ENCODE measurements at places on chromosomes 6 and 20.

DNA sequence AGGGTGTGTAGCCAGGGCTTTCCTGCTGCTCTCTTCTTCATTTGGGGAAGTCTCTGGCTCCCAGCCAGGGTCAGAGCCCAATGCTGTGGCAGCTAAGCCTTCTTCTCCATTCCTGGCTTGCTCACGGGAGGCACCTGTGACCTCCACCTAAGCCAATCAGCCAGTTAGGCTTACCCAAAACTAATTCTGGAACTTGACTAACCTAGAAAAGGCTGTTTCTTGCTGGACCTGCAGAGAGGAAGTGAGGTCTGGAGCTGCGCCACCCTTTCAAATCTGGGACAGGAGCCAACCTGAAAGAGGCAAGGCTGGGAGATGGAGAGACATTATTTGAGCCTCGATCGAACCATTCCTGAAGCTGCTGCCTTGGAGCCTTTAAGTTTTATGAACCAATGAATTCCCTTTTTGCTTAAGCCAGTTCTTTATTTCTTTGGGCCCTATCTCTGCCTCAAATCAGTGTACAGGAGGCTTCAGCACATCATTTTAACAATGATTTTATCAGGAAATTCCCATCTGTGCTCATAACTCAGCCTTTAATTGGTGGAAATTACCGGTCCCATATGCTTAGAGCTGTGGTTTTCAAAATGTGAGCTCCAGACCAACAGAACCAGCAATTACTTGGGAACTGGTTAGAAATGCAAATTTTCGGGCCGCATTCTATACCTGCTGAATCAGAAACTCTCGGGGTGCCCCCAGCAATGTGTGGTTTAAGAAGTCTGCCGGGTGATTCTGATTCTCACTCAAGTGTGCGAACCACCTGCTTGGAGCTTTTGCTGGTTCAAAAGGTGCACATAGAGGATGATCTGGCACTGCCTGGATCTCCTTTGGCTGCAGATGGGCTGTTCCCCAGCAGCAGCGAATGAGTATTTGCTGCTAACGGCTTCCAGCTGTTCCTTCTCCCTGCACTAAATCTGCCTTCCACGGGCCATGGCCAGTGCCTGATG, 97.4 kb upstream of the RNF24 start:
- DNase-seq = no peak

DNA sequence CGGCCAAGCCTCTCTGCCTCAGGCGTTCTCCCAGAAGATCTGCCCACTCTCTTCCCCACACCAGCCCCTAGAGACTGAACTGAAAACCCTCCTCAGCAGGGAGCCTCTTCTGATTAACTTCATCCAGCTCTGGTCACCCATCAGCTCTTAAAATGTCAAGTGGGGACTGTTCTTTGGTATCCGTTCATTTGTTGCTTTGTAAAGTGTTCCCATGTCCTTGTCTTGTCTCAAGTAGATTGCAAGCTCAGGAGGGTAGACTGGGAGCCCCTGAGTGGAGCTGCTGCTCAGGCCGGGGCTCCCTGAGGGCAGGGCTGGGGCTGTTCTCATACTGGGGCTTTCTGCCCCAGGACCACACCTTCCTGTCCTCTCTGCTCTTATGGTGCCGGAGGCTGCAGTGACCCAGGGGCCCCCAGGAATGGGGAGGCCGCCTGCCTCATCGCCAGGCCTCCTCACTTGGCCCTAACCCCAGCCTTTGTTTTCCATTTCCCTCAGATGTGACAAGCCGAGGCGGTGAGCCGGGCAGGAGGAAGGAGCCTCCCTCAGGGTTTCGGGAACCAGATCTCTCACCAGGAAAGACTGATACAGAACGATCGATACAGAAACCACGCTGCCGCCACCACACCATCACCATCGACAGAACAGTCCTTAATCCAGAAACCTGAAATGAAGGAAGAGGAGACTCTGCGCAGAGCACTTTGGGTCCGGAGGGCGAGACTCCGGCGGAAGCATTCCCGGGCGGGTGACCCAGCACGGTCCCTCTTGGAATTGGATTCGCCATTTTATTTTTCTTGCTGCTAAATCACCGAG, 14.2 kb downstream of the VEGFA start:
- no peak for DNase-seq

GRCh38 chr6:92469186-92469828, 950.1 kb downstream of the EPHA7 start:
- no peak for DNase-seq

DNA sequence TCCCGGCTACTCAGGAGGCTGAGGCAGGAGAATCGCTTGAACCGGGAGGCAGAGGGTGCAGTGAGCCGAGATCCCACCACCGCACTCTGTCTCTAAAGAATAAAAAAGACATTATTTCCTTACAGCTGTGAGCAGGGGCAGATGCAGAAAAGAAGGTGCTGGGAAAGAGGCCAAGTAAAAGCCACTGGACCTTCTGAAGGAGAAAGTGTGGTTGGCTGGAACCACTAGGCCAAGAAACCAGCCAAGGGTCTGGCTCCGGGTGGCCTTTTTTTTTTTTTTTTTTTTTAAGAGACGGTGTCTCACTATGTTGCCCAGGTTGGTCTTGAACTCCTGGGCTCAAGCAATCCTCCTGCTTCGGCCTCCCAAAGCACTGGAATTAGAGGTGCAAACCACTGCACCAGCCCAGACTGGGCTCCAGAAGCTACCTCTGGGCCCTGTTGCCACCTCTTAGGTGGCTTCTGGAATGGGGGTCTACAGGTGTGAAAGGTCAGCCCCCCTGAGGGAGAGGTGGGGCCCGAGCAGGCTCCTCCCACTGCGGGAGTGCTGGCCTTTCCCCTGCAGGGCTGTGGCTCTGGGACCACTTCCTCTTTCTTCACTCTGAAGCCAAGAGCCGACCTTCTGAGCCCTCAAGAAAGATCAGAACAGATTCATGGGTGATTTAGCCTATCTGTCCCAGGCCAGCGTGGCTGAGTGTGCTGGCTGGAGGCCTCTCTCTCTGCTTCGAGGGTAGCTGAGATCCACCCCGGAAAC, at the start of gene FGD2:
TSS of gene FGD2 (plus strand) at position 595 of the 750 bp plus-strand sequence. CDS start 163 bp downstream, outside the sequence.
- no peak for DNase-seq

DNA sequence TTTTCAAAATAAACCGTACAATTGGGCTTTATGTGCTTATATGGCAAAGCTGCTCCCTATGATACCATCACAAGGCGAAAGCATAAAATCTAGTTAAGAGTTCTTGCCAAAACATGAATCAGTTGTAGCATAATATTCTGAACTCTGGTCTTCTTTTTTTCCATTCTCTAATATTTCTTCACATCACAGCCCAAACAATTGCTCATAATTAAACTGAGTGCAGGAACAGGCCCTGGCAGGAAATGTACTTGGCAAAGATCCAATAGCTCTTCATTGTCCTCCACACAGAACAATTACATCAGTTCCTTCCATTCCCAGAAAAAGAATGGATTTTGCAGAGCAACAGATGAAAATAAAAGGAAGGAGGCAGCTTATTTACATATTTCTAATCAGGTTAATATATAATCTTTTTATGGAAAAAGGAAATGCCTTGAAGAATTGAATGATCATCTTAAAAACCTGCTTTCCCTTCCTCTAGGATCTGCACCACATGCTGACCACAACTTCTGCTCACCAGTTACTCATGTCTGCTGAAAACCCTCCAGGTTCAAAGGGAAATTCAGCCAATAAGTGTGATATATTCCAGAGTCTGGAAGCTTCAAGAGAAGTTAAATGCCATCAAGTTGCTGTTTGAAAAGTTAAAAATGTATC, 123.3 kb upstream of the COL21A1 start:
- DNase-seq = no peak

DNA sequence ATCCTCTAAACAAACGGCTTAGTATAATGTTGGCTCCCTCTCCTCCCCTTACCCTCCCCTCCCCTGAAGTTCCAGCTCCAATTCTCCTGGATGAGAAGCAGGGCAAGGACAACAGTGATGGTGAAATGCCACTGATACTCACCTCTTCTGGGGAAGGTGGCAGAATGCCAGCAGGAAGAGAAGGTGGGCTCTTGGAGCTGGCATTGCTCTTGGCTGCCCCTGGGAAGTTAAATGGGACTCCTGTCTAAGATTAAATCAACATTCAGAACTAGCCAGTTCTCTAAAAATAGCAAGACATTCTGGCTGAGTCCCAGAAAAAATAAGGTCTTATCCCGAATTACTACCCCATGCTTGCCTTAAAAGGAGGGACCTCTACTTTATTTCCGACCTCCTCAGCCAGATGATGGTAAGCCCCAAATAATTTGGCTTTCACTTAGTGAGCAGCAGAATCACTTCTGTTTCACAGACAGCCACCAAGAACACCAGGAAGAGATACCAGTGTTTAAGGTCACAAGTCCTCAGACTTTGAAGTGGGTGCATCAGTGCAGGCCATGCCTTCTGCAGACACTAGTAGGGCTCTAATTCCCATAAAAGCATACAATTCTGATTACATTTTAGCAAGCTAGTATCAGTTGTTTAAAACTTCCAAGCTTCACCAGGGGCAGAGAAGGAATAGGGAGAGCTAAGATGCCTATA, 46.0 kb upstream of the IL17A start:
- no peak for DNase-seq
